ENCODE measurements at places on chromosomes 1 and 21.

DNA sequence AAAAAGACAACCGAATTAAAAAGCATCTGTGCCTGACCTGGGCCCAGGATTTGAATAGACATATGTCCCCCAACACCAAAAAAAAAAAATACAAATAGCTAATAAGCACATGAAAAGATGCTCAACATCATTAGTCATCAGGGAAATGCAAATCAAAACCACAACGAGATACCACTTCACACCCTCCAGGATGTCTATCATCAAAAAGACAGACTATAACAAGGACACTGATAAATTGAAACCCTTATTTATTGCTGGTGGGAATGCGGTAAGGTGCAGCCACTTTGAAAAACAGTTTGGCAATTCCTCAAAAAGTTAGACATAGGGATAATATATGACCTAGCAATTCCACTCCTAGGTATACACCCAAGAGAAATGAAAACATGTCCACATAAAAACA is 72.3 kb upstream of the CAMK1G start:
- no peak for DNase-seq

GRCh38 chr1:43687301-43688108 is 19.8 kb upstream of the ST3GAL3 start:
- DNase-seq: no peak

GRCh38 chr1:24540051-24540905 is 15.6 kb upstream of the NCMAP start:
- no peak for DNase-seq

GRCh38 chr1:150535511-150536287 is 13.5 kb upstream of the ADAMTSL4 start:
- no peak for DNase-seq

DNA sequence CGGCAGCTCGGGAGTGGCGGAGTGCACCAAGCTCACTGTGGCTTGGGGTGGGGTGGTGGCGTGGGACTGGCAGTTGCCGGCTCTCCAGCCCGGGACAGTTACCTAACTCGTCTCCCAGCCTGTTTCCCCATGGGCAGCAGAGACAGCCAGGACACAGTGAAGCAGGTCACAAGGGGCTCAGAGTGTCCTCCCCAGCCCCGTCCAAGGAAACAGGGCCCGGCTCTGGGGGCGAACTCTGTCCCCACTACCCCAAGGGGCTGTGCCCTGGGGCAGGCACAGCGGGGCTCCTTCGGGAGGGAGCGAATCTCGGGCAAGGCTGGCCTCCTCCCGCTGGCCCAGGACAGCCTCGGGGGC is 759 bp downstream of the GPR157 start:
- DNase-seq: no peak

- DNase-seq: no peak
Observed at GRCh38 chr1:59561796-59562195, 253.0 kb upstream of the HOOK1 start.

DNA sequence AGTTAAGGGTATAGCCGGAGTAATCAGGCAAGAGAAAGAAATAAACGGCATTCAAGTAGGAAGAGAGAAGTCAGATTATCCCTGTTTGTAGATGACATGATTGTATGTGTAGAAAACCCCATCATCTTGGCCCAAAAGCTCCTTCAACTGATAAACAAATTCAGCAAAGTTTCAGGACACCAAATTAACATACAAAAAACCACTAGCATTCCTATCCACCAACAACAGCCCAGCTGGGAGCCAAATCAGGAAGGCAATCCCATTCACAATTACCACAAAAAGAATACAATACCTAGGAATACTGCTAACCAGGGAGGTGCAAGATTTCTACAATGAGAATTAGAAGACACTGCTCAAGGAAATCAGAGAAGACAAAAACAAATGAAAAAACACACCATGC is 45.3 kb downstream of the MAST2 start:
- DNase-seq: no peak

- DNase-seq: peak; percentile 42
Observed at GRCh38 chr1:9890224-9890731, 19.8 kb downstream of the CTNNBIP1 start.

All from NCI-H446 treated with DMSO at 0.1 percent for 48 hours (cell line).